ENCODE measurements at places on chromosomes 11 and 22.

DNA sequence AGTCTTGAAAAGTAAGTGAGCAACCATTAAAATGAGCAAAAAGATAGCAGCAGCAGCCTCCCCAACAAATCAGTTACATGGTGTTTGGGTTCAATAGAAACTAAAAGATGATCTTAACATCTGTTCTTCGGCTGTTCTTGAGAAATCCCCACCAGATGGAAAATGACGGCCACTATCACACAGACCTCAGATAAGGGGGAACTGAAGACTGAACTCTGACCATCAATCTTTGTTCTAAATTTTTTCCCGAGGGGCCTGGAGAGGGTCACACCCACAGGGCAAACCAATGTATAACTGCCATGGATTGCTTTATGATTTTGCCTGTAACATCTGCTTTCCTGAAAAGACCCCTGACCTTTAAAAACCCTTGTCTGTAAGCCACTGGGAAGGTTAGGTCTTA, 624.8 kb upstream of the KIRREL3 start:
- DNase-seq = no peak

DNA sequence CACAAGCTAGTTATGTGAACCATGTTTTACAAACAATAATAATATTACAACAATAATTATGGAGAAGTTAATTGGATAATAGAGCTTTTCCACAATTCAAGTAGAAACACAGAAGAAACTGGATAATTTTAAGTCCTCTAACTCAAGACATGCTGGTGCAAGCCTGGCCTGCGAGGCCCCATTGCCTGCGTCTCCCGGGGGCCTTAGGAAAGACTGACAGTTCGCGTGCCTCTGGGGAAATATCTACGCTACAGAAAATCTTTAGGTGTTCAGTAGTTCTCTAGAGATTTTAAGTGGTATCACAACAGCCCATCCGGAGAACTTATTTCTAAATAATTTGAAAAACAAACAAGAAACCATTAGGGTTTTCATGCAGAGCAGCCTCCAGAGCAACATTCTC, 23.2 kb downstream of the GAL start:
- DNase-seq = no peak

DNA sequence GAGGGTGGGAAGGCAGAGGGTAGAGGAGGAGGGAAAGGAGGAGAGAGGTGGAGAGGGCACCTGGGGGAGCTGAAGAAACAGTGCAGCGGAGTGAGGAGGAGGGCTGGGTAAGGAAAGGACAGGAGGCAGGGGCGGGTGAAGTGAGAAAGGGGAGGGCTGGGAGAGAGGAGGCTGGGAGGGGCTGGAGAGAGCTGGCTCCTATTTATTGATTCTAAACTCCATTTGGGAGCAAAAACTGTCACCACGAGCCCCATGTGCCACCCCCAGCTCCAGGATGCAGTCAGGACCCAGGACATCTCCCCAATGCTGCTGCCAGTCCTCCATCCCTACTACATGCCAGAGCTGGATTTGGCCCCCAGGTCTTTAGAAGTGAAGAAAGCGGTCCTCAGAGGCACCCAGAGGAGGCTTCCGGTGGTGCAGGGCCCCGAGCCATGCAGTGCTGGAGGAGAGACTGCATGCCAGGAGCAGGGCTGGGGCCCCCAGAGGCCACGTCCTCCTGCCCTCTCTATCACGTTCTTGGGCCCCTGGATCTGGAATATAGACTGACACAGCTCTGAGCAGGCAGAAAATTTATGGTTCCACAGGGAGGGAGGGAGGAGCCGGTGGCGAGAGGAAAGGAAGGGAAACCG, 53.7 kb downstream of the SLC22A12 start:
- no peak for DNase-seq

DNA sequence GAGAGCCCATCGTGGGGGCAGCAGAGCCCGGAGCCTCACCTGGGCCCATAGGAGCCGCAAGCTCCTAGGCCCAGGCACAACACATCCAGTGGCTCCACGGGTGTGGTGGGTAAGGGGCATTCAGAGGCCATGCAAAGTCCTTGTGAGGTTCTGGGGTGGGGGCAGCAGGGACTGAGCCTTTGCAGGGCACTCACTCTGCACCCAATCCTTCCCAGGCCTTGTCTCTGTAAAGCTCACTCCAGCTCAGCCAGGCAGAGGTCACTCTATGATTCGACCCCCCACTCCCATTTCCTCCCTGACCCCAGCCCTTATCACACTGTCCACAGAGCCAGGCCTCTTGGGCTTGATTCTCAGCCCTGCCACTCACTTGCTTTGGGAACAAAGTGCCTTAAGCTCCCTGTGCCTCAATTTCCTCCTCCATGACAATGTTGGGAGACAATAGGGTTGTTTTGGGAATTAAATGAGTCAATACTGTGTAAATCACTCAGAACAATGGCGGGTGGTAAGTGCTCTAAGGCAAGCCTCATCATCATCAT, 46.6 kb downstream of the LRRC32 start:
- DNase-seq = no peak

GRCh38 chr11:13728076-13728475, 59.6 kb downstream of the FAR1 start:
- no peak for DNase-seq

DNA sequence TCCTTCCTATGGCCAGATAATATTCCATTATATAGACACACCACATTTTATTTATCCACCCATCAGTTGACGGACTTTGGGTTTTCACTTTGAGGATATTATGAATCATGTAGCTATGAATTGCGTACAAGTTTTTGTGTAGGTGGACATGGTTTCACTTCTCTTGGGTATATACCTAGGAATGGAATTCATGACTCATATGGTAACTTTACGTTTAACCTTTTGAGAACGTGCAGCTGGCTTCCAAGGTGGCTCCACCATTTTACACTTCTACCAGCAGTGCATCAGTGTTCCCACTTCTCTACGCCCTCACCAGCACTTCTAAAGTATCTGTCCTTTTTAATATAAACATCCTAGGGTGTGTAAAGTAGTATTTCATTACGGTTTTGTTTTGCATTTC, 112.0 kb downstream of the PLEKHA7 start:
- no peak for DNase-seq

GRCh38 chr22:32788904-32789624, 12.4 kb upstream of the TIMP3 start:
- DNase-seq = no peak

DNA sequence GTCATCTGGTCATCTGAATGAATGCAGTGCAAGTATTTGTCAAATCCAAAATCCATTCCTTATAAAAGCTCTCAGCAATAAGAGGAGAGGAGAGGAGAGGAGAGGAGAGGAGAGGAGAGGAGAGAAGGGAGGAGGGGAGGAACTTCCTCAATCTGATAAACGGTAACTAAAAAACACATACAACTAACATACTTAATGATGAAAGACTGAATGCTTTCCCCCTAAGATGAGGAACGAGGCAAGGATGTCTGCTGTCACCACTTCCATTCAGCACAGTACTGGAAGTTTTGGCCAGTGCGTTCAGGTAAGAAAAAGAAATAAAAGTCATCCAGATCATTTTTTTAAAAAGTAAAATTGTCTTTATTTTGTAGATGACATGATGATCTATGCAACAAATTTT, 80.4 kb downstream of the CD82 start:
- DNase-seq = no peak

- no peak for DNase-seq
Observed at GRCh38 chr11:31943056-31943780, 132.1 kb upstream of the PAX6 start.

DNA sequence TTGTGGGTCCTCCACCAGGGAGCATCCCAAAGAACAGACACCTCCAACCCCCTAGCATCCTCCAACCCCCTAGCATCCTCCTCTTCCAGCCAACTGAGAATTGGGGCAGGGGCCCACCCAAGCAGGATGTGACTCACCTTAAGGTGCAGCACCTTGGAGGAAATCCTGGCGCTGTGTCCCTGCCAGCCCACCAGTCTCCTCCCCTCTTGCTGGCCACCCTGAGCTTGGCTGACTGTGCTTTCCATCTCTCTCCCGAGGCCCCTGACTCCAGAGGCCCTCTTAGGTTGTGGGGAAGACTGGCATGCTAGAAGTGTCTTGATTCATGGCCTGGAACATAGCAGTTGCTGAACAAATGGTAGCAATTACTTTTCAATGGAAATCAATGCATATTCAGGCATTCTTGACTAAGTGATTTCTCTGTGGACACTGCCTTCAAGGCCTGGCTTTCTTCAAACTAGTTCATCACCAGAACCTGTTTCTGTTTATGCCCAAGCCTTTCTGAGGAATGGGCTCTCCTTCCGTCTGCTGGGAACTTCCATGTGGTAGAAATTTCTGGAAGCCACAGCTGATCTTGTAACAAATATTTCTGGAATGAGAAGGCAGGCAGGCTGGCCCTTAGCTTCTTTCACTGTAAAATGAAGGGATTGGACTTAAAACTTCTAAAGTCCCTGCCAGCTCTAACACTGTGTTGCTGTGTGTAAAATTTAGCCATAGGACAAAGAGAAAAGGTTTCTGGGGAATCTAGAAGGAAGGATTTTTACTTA, 60.5 kb downstream of the CEP164 start:
- DNase-seq = no peak

- DNase-seq = no peak
Observed at GRCh38 chr11:63592975-63593395, 21.2 kb downstream of the PLAAT3 start.

GRCh38 chr11:134442246-134442645, 30.2 kb upstream of the B3GAT1 start:
- DNase-seq = no peak

DNA sequence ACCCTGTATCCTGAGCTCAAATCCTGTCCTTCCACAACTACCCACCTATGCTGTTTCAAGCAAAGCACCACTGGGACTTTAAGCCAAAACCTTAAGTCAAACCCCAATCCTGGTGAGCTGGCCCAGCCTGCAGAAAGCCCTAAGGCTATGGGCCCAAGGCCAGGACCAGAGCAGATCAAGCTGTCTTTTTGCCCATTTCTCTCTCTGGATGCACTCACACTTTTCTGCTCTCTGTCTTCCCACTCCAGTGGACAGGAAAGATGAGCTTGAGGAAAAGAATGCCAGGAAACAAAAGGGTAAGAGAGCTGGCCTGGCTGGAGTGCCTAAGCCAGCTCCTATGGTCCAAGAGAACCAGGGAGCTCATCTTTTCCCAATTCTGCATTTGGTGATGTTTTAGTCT, 284.3 kb upstream of the ISX start:
- DNase-seq = no peak

DNA sequence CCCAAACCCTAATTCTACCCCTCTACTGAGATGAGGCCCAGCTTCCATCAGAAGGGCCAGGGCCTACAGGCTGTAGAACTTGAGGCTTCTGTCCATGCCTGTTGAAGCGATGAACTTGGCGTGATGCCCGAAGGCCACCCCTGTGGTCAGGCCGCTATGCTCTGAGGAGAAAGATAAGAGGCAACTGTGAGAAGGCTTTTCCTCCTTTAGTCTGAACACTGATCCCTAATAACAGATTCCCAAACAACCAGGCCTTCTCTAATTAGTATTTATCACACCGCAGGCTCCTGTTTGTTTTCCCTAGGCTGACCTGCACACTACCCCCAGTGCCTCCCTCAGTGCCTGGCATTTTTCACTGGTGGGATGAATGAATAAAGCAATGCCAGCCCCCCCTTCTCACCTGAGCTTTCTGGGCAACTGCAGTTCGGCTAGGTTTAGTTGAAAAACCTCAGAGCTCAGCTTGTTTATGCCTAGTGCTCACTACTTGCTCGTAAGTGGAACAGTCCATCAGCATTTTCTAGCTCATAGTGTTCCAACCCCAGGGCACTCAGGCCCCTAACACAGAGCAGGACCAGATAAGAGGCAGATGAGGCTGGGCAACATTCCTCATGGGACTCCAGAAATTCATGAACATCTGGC, 15.2 kb downstream of the PRPF19 start:
- no peak for DNase-seq

GRCh38 chr11:81674211-81674610, 1059.5 kb downstream of the FAM181B start:
- DNase-seq = no peak

GRCh38 chr11:124644426-124645280, 22.0 kb downstream of the TBRG1 start:
- DNase-seq = no peak

DNA sequence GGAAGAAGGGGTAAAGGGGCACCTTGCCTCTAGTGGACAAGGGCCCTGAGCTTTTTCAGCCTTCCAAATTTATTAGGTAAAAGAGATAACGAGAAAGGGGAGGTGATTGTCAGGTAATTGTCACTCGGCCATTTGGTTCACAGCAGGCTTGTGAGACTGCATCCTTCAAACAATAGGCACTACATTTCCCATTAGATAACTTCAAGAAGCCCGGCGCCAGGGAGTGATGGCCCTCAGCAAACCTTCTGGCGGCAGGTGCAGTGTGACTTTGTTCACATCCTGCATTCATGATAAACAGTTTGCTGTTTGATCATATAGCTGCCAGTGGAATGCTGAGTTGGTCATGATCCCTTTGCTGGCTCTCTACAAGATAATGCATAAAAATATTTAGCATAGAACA, 185.1 kb downstream of the CWF19L2 start:
- DNase-seq = no peak

GRCh38 chr22:41935509-41935908, 8.9 kb upstream of the TNFRSF13C start:
- DNase-seq = no peak

DNA sequence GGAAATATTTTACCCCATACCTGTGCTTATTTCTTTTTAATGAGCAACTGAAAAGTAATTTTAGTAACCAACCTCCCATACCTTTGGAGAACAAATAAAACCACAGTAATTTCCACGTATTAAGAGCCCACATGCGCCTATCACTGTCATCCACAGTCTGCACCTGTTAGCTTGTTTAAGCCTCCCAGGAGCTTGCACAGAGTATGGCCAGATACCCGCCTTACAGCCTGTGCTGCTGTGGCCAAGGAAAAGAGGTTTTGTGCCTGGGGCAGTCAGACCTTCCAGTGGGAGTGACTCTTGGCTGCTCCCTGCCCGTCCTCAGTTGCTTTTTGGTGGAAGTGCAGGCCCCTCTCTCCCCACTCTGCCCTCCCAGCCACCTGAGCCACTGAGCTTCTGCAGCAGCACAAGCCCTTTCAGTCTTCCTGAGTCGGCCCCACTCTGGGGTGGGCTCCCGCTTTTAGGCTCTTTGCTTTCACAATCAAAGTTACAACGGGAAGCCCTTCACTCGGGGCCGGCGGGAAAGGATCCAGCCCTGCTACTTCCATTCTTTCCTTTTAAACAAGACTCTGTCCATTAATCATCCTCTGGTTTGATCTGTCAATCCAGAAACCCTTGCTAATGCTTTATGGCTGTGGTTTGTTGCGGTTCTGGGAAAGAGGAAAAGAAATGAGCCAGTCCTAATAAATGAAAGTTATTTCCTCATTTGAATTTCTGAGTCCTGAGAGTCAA, 308.8 kb downstream of the TBC1D22A start:
- no peak for DNase-seq

DNA sequence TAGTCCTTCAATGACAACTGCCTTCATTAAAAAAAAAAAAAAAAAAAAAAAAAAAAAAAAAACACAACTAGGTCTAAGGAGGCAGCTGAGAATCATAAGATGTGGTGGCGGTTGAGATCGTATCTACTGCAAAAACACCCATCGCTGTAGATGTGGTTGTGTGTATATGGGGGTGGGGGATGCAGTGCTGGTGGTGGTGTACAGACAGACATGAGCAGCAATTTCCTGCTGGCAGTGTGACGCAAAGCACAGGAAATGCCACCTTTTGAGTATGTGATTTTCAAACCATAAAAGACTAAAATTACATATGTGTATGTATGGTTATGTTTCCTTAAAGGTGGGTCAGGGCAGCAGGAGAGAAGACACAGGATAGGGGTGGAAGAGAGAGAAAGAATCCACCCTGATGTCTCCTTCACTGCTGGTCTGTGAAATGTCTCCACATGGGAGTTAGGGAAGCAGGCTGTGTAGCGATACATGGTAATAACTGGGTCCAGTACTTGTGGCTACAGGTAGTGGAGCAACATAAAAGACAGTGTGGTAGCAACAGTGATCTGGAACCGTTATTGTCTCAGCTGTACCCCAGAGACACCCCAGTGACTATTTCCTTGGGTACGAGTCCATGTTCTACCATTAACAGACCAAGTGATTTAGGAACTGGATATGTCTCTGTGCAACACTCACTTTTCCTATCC, 57.9 kb downstream of the SYTL2 start:
- DNase-seq = no peak

All from LNCaP clone FGC (cell line).